ENCODE measurements at places on chromosomes 1 and 21. TPM values are rescaled to one million over a fixed set of nuclear protein-coding genes. Genes with fewer than 3 reads are reported as not detected.

Gene ZMPSTE24
- polyA plus RNA-seq, result 44.1 TPM

Gene KCNE2
- 0.29 TPM for polyA plus RNA-seq

Gene FCRL2
- 0.40 TPM for polyA plus RNA-seq

Gene MATN1
- 0.53 TPM for polyA plus RNA-seq

Gene MRPL20
- 202 TPM for polyA plus RNA-seq

Gene DCDC2B
- polyA plus RNA-seq, result not detected

Gene C1orf74
- polyA plus RNA-seq, result not detected

Gene CFHR1
- polyA plus RNA-seq, result not detected

Gene HSD11B1
- polyA plus RNA-seq, result 5.6 TPM

Gene UBE2U
- not detected for polyA plus RNA-seq

Gene LCE1F
- polyA plus RNA-seq, result not detected

Gene MCOLN2
- 11.7 TPM for polyA plus RNA-seq

Gene PPP1R8
- 39.2 TPM for polyA plus RNA-seq

All from CD4-positive, alpha-beta memory T cell (primary cell).